ENCODE measurements at places on chromosomes 3 and 15.

- no peak for DNase-seq
- peaks cover 2% of the 10 kb centered on the region for H3K27me3 ChIP-seq
- no peak within 1 kb of the TSS for H3K27ac ChIP-seq
- no peaks in the 10 kb centered on the region for H3K4me1 ChIP-seq
Measured at GRCh38 chr15:43517354-43518196, at the start of gene MAP1A. Gene MAP1A, plus strand, starts transcription at chr15:43517608. Its CDS starts 3,866 bp downstream, at chr15:43521474.

DNA sequence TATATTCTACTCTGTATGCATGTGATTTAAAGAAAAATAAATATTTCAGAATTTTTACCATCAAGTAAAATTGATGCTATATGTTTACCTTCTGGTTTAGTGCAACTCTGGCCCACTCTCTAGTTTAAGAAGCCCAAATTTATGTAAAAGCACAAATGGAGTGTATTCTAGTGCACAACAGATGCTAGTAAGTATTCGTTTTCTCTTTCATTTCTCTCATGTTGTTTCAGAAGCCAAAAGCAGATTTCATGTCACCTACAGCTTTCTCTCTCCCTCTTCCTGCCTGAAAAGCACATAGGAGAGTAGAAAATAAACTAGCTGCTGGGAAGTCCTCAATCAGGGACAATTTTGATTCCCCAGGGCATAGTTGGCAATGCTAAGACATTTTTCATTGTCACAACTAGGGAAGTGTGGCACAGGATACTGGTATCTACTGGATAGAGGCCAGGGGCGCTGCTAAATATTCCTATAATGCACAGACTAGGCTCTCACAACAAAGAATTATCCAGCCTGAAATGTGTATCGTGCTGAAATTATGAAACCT is 147.4 kb upstream of the ARHGEF26 start:
- DNase-seq = no peak
- no peak overlapping the region for H3K27ac ChIP-seq
- no peaks in the 10 kb centered on the region for H3K36me3 ChIP-seq
- H3K27me3 ChIP-seq = no peaks in the 10 kb centered on the region
- no peaks in the 10 kb centered on the region for H3K4me1 ChIP-seq

DNA sequence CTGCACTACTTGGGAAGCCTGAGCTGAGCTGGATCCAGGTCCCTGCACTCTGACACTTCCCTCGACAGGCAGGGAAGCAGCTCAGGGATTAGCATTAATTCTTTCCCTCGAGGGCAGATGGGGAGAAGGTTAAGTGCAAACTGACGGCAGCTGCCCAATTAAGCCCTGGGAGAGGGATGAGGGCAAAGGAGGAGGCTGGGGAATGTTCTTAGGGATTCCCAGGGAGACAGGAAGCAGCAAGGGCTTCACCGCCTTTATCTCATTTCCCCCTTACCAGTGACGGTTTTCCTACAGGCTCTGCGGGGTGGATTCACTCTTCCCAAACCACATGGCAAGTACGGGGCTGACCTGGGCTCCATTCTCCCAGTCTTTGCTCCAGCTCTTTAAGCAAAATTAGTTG is 519.0 kb upstream of the PROK2 start:
- peaks cover 8% of the 10 kb centered on the region for H3K4me1 ChIP-seq
- no peak for DNase-seq
- no peaks in the 10 kb centered on the region for H3K36me3 ChIP-seq
- H3K27me3 ChIP-seq = no peaks in the 10 kb centered on the region
- no peak overlapping the region for H3K4me3 ChIP-seq

DNA sequence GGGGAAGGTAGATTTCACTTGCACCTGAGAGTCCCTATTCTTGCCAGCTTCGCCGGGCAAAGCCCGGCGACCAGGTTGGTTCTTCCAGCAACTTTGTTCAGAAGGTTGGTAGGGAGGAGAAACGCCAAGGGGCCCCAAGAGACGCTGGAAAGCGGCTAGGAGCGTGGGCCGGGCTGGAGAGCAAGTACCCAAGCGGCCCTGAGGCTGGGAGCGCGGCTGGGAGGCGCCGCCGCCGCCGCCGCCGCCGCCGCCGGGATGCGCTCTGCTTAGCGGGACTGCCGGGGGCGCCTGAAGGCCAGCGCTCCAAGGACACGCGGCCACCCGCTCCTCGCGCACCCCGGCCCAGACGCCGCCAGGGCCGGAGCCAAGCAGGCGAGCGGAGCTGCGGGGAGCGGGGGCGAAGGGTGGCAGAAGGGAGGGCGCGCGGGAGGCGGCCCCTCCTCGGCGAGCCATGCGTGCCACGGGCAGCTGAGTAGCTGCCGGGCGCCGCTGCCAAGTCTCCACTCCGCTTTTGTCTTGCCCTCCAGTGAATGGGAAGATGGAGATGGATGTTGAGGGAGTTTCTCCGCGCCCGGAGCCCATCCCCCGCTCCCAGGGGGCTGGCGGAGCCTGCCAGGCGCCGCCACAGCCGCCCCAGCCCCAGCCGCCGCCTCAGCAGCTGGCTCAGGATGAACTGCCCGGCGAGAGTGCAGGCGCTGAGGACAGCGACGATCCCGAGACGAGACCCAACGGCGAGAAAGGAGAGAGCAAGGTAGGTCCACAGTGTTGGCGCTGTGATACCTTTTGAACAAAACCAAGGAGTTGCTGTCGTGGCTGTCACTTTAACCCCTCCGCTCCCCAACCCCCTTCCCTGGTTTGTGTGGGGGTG is 227.4 kb upstream of the AZI2 start:
- peaks cover 16% of the 10 kb centered on the region for H3K4me1 ChIP-seq
- no peak for DNase-seq
- no peak overlapping the region for H3K27ac ChIP-seq

GRCh38 chr3:179642871-179643270 is 10.0 kb upstream of the USP13 start:
- H3K36me3 ChIP-seq = no peaks in the 10 kb centered on the region
- H3K27ac ChIP-seq = peak overlapping the region; percentile 87
- no peaks in the 10 kb centered on the region for H3K27me3 ChIP-seq
- H3K4me3 ChIP-seq = peak overlapping the region; percentile 70

DNA sequence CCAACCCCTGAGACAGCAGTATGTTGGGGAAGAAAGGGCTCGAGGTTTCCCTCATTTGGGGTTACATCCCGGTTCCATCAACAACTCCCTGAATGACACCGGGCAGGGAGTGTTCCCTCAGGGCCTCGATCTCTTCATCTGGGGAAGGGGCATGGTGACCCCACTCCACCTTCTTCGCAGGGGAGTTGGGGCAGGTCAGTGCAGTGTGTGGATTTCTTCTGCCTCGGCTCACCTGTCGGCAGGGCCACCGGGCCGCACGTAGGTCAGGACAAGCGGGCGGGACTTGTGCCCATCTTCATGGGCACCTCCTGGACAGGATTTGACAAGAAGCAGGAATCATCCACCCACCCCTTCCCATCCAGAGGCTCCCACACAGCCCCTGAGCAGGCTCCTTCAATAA is 17.4 kb downstream of the GRIP2 start:
- no peaks in the 10 kb centered on the region for H3K27me3 ChIP-seq
- no peak overlapping the region for H3K27ac ChIP-seq
- H3K4me3 ChIP-seq = no peak overlapping the region
- no peaks in the 10 kb centered on the region for H3K36me3 ChIP-seq
- no peak for DNase-seq
- H3K4me1 ChIP-seq = no peaks in the 10 kb centered on the region

DNA sequence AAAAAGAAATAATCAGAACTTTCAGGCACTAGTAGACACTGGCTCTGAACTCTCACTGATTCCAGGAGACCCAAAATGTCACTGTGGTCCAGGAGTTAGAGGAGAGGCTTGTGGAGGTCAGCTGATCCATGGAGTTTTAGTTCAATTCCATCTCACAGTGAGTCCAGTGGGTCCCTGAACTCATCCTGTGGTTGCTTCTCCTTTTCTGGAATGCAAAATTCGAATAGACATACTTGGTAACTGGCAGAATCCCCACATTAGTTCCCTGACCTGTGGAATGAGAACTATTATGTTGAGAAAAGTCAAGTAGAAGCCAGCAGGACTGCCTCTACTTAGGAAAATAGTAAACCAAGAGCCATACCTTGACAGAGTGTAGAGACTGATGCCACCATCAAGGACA is 87.3 kb upstream of the OXTR start:
- H3K36me3 ChIP-seq = no peaks in the 10 kb centered on the region
- no peak overlapping the region for H3K4me3 ChIP-seq
- H3K27me3 ChIP-seq = no peaks in the 10 kb centered on the region

- no peaks in the 10 kb centered on the region for H3K4me1 ChIP-seq
- no peak overlapping the region for H3K27ac ChIP-seq
- DNase-seq = no peak
- no peak overlapping the region for H3K4me3 ChIP-seq
- H3K36me3 ChIP-seq = no peaks in the 10 kb centered on the region
Measured at GRCh38 chr15:49857496-49858475, 236.9 kb downstream of the DTWD1 start.

- H3K27ac ChIP-seq = no peak overlapping the region
- no peak for DNase-seq
- H3K4me1 ChIP-seq = no peaks in the 10 kb centered on the region
- H3K27me3 ChIP-seq = no peaks in the 10 kb centered on the region
- H3K36me3 ChIP-seq = peaks cover 5% of the 10 kb centered on the region
Measured at GRCh38 chr3:68986496-68987208, 26.8 kb downstream of the EOGT start.

DNA sequence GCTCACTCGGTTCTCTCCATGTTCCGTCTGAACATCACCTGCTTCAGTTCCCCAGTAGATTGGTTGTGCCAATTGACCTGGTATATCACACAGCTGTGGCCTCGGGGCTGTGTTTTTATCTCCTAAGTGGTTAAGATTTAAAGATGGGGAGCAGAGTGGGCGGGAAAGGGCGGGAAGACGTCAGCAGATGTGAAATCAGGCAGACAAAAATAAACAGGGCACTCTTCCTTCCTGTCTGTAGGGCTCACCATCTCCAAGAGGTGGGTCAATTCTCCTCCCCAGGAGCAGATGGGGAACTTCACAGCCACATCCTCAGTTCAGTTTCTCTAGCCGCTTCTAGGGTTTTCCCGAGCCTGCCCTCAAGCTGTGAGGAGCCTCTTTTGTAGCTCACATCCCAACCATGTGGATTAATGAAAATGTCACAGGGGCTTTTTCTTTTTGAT is 26.8 kb upstream of the LIMD1 start:
- no peak overlapping the region for H3K27ac ChIP-seq
- H3K4me3 ChIP-seq = no peak overlapping the region
- H3K4me1 ChIP-seq = peaks cover 24% of the 10 kb centered on the region
- H3K36me3 ChIP-seq = no peaks in the 10 kb centered on the region

DNA sequence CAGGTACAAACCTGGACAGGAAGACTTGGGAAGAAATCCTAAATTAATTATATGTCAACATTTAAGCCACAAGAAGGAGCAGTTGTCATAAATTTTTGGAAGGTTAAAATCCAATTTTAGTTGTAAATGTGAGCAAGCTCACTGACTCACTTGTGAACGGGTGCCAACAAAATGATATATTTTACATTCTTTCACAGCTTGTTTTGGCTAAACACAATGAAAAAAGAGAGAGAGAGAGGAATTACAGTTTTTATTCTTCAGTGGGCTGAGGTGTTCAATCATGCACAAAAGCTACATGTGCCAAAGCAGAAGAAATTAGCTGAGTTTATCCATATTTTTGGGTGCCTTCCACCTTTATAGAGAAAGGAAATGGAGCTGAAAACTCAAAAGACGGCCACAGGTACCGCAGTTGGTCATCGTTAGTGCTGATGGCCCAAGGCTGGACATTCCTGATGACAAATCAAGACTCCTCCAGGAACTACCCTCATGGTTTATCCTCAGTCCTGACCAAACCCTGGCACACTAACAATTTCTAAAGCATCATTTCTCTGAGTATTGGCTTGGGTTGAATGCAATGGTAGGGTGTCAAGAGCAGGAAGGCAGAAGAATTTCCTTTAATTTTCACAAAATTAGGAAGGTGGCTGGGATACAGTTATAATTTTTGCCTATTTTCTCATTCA is 37.6 kb upstream of the WNT5A start:
- no peak for DNase-seq
- H3K36me3 ChIP-seq = no peaks in the 10 kb centered on the region
- H3K4me3 ChIP-seq = no peak overlapping the region
- H3K27me3 ChIP-seq = no peaks in the 10 kb centered on the region

GRCh38 chr3:174675406-174675805 is 183.7 kb upstream of the NAALADL2 start:
- no peak overlapping the region for H3K4me3 ChIP-seq
- H3K36me3 ChIP-seq = no peaks in the 10 kb centered on the region
- no peaks in the 10 kb centered on the region for H3K27me3 ChIP-seq
- H3K27ac ChIP-seq = no peak overlapping the region

- H3K4me1 ChIP-seq = no peaks in the 10 kb centered on the region
- H3K36me3 ChIP-seq = no peaks in the 10 kb centered on the region
- no peaks in the 10 kb centered on the region for H3K27me3 ChIP-seq
- H3K27ac ChIP-seq = no peak overlapping the region
- no peak for DNase-seq
- H3K4me3 ChIP-seq = no peak overlapping the region
Measured at GRCh38 chr3:78804251-78805037, 963.4 kb downstream of the ROBO1 start.

GRCh38 chr15:94070356-94071295 is 160.7 kb upstream of the MCTP2 start:
- H3K36me3 ChIP-seq = no peaks in the 10 kb centered on the region
- no peak for DNase-seq
- H3K27me3 ChIP-seq = no peaks in the 10 kb centered on the region

DNA sequence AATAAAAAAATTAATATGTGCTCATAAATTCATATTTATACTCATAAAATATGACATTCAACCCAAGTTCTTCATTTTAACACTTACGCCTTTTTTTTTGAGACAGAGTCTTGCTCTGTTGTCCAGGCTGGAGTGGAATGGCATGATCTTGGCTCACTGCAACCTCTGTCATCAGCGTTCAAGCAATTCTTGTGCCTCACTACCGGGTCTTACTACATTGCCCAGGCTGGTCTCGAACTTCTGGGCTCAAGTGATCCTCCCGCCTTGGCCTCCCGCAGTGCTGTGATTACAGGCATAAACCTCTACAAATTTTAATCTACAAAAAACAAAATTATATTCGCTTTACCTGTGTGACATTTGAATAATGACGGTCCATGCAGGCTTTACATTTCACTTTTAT is 74.1 kb upstream of the SNRPN start:
- H3K4me1 ChIP-seq = no peaks in the 10 kb centered on the region
- no peak overlapping the region for H3K4me3 ChIP-seq
- H3K27ac ChIP-seq = no peak overlapping the region
- H3K27me3 ChIP-seq = no peaks in the 10 kb centered on the region

DNA sequence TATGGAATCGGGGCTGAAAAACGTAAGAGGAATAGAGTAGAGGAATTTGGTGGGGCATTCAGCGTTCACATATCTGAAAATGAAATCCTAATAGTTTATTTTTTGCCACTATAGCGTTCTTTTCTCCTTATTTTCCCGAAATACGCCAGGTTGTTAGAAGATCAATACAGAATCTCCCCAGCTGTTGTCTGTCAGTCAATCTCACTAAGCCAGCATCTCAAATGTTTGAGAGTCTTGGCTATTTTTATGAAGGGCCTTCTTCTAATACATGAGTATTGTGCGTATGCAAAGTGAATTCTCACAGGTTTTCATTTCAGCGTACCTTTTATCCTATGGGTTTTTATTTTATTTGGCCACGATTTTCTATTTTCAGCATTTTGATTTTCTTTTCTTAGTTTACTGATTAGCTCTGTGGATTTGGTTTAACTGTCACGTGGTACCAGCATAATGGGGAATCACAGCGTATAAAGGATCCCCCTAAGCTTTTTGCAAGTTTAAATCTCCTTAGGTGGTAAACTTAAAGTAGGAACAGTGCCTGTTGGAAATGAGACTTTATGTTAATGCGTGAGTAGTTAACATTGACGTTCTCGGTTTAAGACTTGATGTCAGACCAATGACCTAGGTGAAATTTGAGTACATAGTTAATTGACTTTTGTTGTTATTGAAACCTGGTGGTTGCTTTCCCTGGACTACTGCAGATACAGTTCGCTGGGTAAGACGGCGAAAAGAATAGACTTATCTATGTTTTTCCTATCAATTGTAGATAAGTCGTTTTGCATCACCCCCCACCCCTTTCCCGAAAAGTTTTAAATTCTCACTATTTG is 1.3 kb downstream of the FXR1 start:
- H3K4me1 ChIP-seq = peaks cover 5% of the 10 kb centered on the region
- DNase-seq = no peak
- peak overlapping the region; percentile 89 for H3K4me3 ChIP-seq
- no peaks in the 10 kb centered on the region for H3K27me3 ChIP-seq

Measured in liver (tissue), 10 donors.